ENCODE measurements at places on chromosomes 12 and 14.

GRCh38 chr12:62774794-62775193 lies 160.2 kb downstream of the PPM1H start:
- no peak for DNase-seq

GRCh38 chr14:40616579-40616978 lies 990.1 kb upstream of the LRFN5 start:
- no peak for DNase-seq

DNA sequence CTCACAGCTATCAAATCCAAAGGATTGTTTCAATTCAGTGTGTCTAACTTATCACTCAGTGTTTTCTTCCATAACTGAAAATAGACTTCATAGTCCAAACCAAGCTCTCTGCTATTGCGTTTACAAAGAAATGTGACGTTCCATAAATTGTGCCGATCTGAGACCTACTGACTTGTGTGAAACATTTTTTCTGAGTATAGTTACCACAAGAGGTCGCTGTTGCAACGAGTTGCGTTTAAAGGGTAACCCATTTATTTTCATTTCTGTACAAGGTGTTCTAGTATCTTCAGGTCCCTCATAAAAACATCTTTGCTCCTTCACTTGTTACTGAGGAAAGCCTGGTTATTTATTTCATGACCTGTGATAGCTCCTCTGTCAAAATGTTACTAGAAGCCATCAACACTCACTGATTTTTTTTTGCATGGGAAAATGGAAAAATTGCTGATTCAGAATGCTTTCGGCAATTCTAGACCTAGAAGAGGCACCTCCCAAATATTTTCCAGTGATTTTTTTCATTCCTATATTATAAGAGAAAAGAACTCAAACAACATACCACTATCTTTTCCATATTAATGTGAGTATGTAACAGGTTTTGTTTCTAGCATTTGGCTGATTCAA lies 60.9 kb upstream of the OR4E1 start:
- no peak for DNase-seq

DNA sequence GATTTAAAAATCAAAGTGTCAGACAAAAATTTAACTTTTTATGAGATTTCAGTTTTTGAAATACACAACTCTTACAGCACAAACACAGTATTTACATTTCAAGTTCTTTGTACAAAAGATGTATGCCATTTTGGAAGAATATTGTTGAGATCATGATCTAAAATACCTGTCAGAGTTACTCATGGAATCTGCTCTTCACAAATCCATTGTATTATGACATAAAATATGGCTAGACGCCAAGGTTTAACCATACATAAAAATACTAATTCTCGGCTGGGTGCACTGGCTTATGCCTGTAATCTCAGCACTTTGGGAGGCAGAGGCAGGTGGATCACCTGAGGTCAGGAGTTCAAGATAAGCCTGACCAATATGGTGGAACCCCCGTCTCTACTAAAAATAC lies 6.2 kb upstream of the SYCP3 start:
- DNase-seq = no peak

GRCh38 chr12:3158851-3159465 lies 81.8 kb downstream of the TSPAN9 start:
- no peak for DNase-seq

DNA sequence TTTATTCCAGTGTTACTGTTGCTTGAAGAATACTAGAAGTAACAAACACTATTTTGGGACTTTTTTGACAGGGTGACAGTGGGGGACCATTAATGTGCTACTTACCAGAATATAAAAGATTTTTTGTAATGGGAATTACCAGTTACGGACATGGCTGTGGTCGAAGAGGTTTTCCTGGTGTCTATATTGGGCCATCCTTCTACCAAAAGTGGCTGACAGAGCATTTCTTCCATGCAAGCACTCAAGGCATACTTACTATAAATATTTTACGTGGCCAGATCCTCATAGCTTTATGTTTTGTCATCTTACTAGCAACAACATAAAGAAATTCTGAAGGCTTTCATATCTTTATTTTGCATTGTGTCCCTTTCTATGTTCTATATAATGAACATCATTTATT lies 44.5 kb downstream of the TMPRSS12 start:
- no peak for DNase-seq

DNA sequence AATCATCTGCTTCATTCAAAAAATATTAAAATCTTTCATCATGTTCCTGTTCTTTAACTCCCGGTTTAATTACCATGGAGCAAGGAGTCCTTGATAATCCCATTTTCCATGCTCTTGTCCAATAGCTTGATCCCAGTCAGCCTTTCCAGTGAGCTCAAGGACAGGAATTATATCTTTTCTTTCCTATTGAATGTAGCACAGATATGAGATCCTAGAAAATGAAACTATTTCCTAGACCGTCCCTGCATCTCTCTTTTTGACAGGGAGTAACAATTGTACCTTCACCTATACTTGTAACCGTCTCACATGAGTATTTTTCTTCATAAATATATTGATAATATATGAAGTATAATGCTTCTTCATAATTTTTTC lies 35.6 kb downstream of the PIK3C2G start:
- no peak for DNase-seq

DNA sequence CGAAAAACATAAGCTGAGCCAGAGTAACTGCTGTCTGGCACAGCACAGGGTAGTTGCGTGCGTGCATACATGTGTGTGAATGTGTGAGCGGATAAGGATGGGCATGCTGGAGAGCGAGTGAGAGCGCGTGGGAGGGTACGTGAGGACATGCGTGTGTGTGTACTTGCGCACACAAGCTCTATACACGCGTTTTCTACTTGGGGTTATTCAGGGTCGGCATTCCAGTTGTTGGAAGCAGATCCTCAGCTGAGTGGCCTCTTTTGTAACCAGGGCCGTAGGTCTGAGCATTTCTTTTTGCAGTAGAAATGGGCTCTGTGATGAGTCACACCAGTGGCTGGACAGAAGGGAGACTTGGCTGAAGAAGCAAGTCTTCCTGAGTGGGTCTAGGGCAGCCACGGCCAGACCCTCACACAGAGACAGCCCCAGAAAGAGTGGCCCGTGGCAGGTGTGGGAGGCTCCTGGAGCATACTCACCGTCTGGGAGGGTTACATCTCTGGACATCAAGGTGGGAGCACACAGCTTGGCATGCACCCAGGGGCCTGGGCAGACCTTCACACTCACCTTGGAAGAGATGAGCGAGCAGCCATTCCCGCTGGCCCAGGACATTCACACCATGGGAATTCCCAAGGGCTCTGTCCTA lies 78.0 kb downstream of the LRRC74A start:
- DNase-seq = no peak

- no peak for DNase-seq
Observed at GRCh38 chr12:3097186-3097804, 20.1 kb downstream of the TSPAN9 start.

DNA sequence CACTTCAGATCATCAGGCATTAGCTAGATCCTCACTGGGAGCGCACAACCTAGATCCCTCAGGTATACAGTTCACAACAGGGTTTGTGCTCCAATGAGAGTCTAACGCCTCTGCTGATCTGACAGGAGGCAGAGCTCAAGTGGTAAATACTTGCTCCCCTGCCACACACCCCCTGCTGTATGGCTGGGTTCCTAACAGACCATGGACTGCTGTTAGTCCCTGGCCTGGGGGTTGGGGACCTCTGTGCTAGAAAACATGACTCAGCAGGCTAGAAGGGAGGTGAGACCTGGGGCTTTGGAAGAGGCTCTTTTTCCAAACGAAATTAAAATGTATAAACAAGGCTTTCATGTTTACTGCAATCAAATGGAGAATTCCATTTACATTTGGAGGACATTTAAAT lies 691.1 kb downstream of the FLRT2 start:
- no peak for DNase-seq

DNA sequence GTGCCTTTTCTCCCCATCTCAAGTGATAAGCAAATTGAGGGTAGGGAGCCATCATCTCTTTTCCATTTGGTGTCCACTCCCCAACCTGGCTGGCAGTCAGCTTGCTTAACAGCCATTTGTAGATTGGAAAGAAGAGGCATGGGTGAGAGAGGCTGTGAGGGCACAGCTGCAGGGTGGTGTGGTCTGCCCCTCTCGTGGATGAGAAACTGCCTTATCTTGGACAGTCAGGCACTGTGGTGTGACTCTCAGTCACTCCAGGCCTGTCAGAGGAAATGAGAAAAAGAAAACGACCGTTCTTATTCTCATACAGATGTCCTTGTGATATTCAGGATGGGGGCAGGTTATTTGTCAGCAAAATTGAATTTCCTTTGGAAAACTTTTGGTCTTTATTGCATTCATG lies 65.1 kb upstream of the SRSF5 start:
- DNase-seq = no peak

GRCh38 chr12:112962561-112962960 lies 15.8 kb upstream of the OAS2 start:
- DNase-seq = no peak

DNA sequence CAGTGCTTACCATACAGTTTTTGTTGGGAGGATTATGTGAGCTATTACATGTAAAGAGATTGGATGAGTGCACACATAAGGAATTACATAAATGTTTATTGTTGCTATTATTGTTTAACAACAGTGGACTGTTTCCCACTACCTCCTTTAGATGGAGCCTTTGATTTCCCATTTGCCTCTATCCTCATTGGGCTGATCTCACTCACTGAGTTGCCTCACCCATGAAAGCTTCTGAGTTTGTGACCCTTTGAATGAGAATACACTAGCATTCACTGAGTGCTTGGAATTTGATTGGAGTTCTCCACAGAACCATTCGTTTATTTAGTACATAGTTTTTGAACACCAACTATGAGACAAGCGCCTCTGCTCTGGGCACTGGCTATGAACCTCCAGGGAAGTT lies 121.0 kb downstream of the HELB start:
- DNase-seq = no peak

DNA sequence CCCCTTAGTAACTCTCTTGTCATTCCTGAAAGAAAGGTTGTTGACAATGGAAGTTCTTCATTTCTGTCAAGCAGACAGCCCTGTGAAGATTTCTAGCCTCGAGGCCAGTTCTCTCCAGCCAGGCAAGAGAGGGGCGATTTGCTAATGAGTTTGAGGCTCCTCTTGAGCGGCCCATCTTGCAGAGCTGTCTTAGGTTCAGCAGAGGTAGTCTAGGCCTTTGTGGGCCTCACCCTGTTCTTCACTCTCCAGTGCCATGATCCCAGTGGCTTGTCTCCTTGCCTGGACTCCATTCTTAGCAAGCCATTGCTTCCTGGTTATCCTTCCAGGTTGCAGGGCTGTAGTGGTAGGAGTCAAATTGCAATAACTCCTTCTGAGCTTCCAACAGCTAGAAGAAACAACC lies 9.7 kb downstream of the TPH2 start:
- DNase-seq = no peak

GRCh38 chr14:100394886-100395672 lies 71.9 kb downstream of the SLC25A47 start:
- DNase-seq = no peak

- DNase-seq = no peak
Observed at GRCh38 chr14:90647473-90648005, 168.7 kb downstream of the TTC7B start.
